ENCODE measurements at places on chromosomes 16 and 17. TPM values are rescaled to one million over a fixed set of nuclear protein-coding genes. Genes with fewer than 3 reads are reported as not detected.

The LRRC45 gene
- total RNA-seq: 8.2 TPM

The KRT40 gene
- total RNA-seq: not detected

The CPHXL2 gene
- not detected for total RNA-seq

The PYY gene
- total RNA-seq: not detected

The PKMYT1 gene
- 0.60 TPM for total RNA-seq

The NSRP1 gene
- total RNA-seq: 10.7 TPM

The C1QTNF1 gene
- total RNA-seq: 10.5 TPM

The SCNN1B gene
- total RNA-seq: 14.5 TPM

The DLX4 gene
- not detected for total RNA-seq

The CYBC1 gene
- total RNA-seq: 43.2 TPM

The CEP295NL gene
- 1.3 TPM for total RNA-seq

The OR1F1 gene
- not detected for total RNA-seq

The TAC4 gene
- not detected for total RNA-seq

All from dermis lymphatic vessel endothelial cell (primary cell).